ENCODE measurements at places on chromosomes 3 and 15. TPM values are rescaled to one million over a fixed set of nuclear protein-coding genes. Genes with fewer than 3 reads are reported as not detected.
A peak's percentile ranks its signal among the peaks of the same experiment; 100 is the strongest.

Gene KLF13
- 227 TPM for total RNA-seq

Gene GNB5
- 87.6 TPM for total RNA-seq

Gene SPATA12
- not detected for total RNA-seq

- no peaks in the 10 kb centered on the region for H3K27me3 ChIP-seq
- no peak overlapping the region for H3K27ac ChIP-seq
- H3K4me3 ChIP-seq = no peak overlapping the region
- H3K4me1 ChIP-seq = no peaks in the 10 kb centered on the region
- no peak for DNase-seq
These were observed 283.3 kb downstream of the FEZF2 start for GRCh38 chr3:62090066-62090465.

DNA sequence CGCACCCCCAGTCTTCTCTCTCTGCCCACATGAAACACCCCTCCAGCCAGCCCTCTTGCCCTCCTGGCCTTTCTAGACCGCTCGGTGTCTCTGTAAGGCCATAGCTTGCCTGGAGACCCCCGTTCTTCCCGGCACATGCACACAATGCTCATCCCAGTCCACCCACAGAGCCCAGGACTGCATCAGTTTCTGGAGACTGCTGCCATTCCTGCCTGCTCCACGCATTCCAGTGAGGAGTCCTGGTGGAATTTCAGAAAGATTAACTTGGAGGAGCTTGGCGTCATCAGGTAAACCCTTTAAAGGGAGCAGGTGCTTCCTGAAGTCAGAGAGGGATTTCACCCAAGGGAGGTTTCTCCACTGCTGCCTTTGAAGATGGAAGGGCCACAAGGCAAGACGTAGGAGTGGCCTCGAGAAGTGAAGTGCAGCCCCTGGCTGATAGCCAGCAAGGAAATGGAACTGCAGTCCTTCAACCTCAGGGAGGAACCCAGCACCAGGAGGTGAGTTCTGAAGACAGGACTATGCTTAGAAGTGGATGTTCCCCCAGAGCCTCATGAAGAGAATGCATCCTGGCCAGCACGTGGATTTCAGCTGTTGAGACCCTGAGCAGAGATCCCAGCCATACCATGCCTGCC is 19.2 kb downstream of the SLC41A3 start:
- DNase-seq = no peak
- H3K4me1 ChIP-seq = peaks cover 6% of the 10 kb centered on the region
- no peaks in the 10 kb centered on the region for H3K27me3 ChIP-seq

Gene MYRIP
- not detected for total RNA-seq

DNA sequence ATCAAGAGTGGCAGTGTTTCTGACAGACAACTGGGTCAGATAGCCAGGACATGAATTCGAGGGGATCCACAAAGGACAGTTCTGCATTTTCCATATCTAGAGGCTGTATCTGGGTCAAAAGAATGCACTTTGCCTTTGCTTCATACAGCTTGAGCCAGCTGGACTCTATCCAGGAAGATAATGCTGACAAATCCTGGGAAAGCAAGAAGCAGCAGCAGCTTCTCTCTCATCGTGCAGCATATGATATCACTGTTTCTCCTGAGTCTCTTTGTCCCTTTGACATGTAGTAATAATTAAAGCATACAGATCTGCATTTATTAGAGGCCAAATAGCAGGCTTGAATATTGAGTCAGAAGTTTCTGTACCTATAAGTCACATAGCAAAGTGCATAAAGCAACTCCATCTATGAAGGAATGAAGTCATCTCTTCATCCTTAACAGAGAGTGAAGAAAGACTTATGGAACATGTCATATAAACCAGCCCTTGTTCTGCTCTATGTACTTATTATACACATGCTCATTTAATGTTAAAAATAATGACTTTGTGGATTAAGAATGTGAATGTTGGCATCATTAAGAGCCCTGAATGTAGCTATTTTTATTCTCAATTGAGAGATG is 236.8 kb upstream of the GBE1 start:
- H3K27me3 ChIP-seq = no peaks in the 10 kb centered on the region
- no peaks in the 10 kb centered on the region for H3K36me3 ChIP-seq
- no peak overlapping the region for H3K4me3 ChIP-seq

- no peaks in the 10 kb centered on the region for H3K36me3 ChIP-seq
- H3K4me3 ChIP-seq = no peak overlapping the region
- H3K27ac ChIP-seq = no peak overlapping the region
- H3K27me3 ChIP-seq = no peaks in the 10 kb centered on the region
- no peak for DNase-seq
These were observed 3.4 kb upstream of the DISP2 start for GRCh38 chr15:40354408-40355171.

GRCh38 chr3:29385046-29385830 is 104.4 kb downstream of the RBMS3 start:
- no peaks in the 10 kb centered on the region for H3K36me3 ChIP-seq
- no peak for DNase-seq
- no peak overlapping the region for H3K27ac ChIP-seq
- no peaks in the 10 kb centered on the region for H3K4me1 ChIP-seq

DNA sequence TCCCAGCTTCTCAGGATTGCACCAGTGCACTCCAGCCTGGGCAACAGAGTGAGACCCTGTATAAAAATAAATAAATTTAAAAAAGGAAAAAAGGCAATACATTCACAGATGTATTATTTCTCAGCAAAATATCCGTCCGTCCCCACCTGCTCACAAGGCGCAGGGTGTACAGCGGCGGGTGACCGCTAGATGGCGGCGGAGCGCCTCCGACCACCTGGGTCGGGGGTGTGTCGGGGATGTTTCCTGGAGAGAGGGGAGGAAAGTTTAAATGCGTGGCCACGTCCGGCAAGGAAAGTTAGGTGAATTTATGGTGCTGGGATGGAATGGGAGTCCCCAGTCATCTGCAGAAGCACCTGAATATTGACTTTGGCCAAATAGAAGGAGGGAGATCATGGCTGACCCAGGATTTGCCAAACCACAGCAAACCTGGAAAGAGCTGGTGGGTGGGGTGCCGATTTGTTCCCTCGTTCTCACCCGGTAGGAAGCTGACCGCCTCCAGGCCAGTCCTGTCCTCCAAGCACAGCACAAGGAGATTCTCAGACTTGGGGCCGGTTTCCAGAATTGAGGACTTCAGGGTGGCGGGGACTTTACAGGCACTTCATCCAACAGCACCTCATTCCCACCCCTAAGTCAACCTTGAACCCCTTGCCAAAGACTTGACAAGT is 88.3 kb downstream of the TMEM266 start:
- H3K4me3 ChIP-seq = no peak overlapping the region
- peak; percentile 50 for DNase-seq

DNA sequence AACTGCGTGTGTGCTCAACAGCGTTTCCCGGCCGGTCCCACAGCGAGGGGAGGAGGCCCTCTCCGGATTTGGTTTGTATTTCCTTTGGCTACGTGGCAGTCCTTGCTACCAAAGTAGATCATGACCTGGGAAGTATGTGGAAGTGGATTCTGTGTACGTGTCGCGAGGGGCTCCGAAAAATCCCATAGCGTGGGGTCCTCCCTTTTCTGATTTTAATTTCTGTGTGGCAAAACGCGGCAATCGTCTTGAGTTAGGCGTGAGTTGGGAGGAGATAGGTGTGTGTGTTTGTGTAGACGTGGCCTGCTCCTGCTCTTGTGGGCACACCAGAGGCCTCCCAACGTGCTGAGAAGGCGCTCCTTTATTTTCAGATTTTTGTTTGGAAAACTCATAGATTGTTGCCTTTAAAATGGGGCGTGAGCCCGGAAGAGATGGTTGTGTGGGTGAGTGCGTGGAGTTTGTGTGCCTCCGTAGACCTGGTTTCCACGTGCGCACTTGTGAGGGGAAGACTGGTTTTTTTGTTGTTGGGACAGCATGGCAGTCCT is 1.2 kb downstream of the TRIM71 start:
- no peaks in the 10 kb centered on the region for H3K36me3 ChIP-seq
- DNase-seq = no peak
- H3K27me3 ChIP-seq = peaks cover 22% of the 10 kb centered on the region
- H3K27ac ChIP-seq = no peak overlapping the region

DNA sequence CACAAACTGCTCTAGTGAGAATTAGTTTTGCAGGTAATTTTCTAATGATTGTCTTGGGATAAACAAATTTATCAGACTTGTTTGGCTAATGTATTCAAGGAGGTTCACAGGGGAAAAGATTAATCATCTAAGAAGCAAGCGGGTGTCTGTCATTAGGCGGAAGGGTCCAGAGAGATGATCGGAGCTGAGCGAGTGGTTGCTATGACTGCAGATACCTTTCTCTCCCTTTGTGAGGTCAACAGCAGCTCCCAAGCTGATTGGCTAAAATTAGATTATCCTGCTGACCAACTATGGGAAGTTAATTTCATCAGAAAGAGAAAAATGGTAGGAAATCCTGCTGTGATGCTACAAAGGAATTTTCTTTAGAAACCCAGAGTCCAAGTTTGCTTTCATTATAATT is 276.0 kb downstream of the SOX2 start:
- H3K4me1 ChIP-seq = no peaks in the 10 kb centered on the region
- no peak overlapping the region for H3K4me3 ChIP-seq
- H3K36me3 ChIP-seq = no peaks in the 10 kb centered on the region

Gene ALS2CL
- 25.8 TPM for total RNA-seq

Gene OR5K2
- not detected for total RNA-seq

Gene ZNF710
- 16.3 TPM for total RNA-seq

GRCh38 chr15:73142802-73143762 is 90.8 kb downstream of the NEO1 start:
- H3K27ac ChIP-seq = no peak overlapping the region
- peak overlapping the region; percentile 45 for H3K4me3 ChIP-seq
- no peak for DNase-seq
- H3K27me3 ChIP-seq = no peaks in the 10 kb centered on the region
- peaks cover 4% of the 10 kb centered on the region for H3K4me1 ChIP-seq

DNA sequence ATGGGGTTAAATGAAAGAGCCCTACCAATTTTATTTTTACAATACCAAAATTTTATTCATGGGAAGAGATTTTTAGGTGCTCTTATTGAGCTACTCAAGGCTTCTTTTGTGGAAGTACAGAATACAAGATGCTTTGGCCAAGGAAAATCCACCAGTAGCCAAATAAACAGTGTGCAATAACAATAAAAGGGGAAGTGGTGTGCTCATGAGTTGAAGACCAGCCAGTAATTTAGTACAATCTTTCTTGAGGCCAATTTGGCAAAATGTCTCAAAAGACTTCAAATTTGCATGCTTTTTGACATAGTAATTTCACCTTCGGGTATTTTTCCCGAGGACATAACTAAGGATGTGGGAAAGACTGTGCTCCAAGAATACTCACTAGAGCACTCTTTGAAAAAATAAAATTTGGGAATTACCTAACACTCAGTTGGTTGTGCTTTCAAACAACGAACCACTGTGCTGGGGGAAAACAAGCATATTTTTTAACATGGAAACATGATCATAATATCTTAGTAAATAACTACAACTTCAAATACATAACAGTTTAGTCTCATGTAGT is 294.0 kb downstream of the DIPK2A start:
- DNase-seq = no peak
- H3K36me3 ChIP-seq = no peaks in the 10 kb centered on the region
- H3K4me1 ChIP-seq = no peaks in the 10 kb centered on the region
- H3K27me3 ChIP-seq = no peaks in the 10 kb centered on the region
- H3K27ac ChIP-seq = no peak overlapping the region

GRCh38 chr3:38128303-38128655 is 8.6 kb downstream of the ACAA1 start:
- H3K4me3 ChIP-seq = no peak overlapping the region
- no peaks in the 10 kb centered on the region for H3K27me3 ChIP-seq
- no peak overlapping the region for H3K27ac ChIP-seq

DNA sequence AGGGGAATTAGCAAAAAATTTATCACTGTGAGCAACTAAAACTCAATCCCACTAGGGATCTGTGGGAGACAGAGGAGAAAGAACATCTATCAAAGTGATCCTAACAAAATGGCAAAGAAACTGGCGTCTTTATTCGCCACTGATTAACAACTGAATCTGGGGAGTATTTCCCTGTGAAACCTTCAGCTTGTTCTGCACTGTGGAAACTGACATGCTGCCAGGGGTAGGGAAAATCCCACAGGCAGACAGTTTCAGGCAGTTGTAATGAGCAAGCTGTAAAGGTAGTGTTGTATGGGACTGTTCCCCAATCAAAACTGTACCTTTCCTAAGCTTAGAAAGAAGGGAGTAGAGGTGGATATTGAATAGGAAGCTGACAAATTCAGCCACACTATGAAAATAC is 611.7 kb downstream of the VGLL3 start:
- H3K4me1 ChIP-seq = no peaks in the 10 kb centered on the region
- no peak overlapping the region for H3K27ac ChIP-seq

Gene NPRL2
- 30.1 TPM for total RNA-seq

DNA sequence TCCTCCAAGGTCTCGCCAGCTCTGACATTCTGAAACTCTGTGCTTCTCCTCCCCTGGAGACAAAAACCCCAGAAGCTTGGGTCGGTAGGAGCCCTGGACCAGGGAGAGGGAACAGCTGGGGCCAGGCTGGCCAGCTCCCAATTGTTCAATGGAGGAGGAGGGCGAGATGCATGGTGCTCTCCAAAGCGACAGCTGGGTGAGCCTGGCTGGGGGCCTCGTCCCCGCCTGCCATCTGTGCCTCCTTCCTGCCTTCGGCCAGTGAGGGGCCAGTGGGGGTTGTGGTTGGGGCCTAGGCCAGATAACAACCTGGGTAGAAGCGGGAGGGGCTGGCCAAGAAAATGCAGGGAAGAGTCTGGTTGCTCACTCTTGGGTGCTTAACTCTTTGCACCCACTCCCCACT is 79.4 kb downstream of the CORO2B start:
- H3K27ac ChIP-seq = no peak overlapping the region
- H3K4me1 ChIP-seq = no peaks in the 10 kb centered on the region
- H3K4me3 ChIP-seq = no peak overlapping the region
- no peak for DNase-seq

DNA sequence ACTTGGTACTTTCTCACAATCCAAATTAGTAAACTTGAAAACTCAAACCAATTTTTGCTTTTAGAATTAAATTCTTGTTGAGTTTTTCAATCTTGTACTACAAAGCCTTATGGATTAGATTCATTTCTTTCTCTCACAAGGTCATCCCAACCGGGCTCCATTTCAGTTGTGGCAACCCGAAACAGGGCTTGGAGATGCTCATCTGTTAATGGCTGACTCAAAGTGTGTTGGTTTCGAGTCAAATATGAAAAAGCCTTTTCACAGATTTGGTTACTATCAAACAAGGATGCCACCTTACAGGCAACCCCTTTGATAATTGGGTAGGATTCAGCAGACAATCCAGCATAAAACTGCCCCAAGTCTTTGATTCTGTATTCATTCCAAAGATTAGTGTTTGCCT is 1.8 kb downstream of the EPM2AIP1 start:
- no peaks in the 10 kb centered on the region for H3K27me3 ChIP-seq
- H3K4me3 ChIP-seq = peak overlapping the region; percentile 95
- no peak for DNase-seq
- H3K36me3 ChIP-seq = peaks cover 14% of the 10 kb centered on the region
- peak overlapping the region; percentile 99 for H3K27ac ChIP-seq
- H3K4me1 ChIP-seq = peaks cover 58% of the 10 kb centered on the region

DNA sequence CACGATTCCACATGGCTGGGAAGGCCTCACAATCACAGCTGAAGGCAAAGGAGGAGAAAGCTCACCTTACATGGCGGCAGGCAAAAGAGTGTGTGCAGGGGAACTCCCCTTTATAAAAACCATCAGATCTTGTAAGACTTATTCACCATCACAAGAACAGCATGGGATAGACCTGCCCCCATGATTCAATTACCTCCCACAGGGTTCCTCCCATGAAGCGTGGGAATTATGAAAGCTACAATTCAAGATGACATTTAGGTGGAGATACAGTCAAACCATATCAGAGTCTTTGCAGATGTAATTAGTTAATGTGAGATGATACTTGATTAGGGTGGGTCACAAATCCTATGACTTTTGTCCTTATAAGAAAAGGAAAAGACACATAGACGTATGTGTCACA is 688.9 kb downstream of the GBE1 start:
- H3K4me3 ChIP-seq = no peak overlapping the region
- H3K27ac ChIP-seq = no peak overlapping the region
- H3K36me3 ChIP-seq = no peaks in the 10 kb centered on the region
- H3K27me3 ChIP-seq = no peaks in the 10 kb centered on the region

Gene GHRL
- total RNA-seq = 1.1 TPM

Measured in CD4-positive, CD25-positive, alpha-beta regulatory T cell (primary cell).